ENCODE measurements at places on chromosomes 5 and 9. TPM values are rescaled to one million over a fixed set of nuclear protein-coding genes. Genes with fewer than 3 reads are reported as not detected.

ADAMTS16 gene
- 3.9 TPM for total RNA-seq

PLCXD3 gene
- 0.09 TPM for total RNA-seq

SLC9A3 gene
- 1.4 TPM for total RNA-seq

ZNF300 gene
- 17.0 TPM for total RNA-seq

NUTM2F gene
- 0.22 TPM for total RNA-seq

LCN15 gene
- total RNA-seq, result not detected

LRRC70 gene
- total RNA-seq, result 1.2 TPM

GNA14 gene
- total RNA-seq, result not detected

PTGES gene
- total RNA-seq, result 2.9 TPM

- H3K4me3 ChIP-seq, result no peak overlapping the region
- H3K27ac ChIP-seq, result no peak overlapping the region
- no peaks in the 10 kb centered on the region for H3K4me1 ChIP-seq
- DNase-seq, result no peak
- no peaks in the 10 kb centered on the region for H3K36me3 ChIP-seq
Observed at GRCh38 chr5:89303033-89303480, 420.1 kb upstream of the MEF2C start.

DNA sequence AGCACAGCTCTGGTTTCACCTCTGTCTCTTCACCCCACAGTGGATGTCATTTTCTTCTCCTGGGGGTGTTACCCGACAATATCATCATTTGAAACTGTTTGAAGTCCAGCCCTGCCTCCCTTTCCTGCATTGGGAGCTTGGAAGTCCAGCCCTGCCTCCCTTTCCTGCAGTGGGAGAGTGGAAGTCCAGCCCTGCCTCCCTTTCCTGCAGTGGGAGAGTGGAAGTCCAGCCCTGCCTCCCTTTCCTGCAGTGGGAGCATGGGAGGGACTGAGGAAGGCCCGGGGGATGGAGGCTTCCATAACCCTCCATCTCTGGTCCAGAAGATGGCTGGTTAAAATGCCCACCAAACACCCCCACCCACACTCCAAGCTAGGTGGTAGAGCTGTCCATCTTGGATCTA lies 59.8 kb downstream of the SYK start:
- no peaks in the 10 kb centered on the region for H3K36me3 ChIP-seq
- no peak overlapping the region for H3K27ac ChIP-seq
- no peaks in the 10 kb centered on the region for H3K27me3 ChIP-seq
- H3K4me3 ChIP-seq, result no peak overlapping the region

- H3K4me1 ChIP-seq, result peaks cover 18% of the 10 kb centered on the region
- no peak overlapping the region for H3K27ac ChIP-seq
- H3K36me3 ChIP-seq, result no peaks in the 10 kb centered on the region
- peak overlapping the region; percentile 15 for H3K4me3 ChIP-seq
Observed at GRCh38 chr9:129258124-129258822, 80.2 kb upstream of the IER5L start.

DNA sequence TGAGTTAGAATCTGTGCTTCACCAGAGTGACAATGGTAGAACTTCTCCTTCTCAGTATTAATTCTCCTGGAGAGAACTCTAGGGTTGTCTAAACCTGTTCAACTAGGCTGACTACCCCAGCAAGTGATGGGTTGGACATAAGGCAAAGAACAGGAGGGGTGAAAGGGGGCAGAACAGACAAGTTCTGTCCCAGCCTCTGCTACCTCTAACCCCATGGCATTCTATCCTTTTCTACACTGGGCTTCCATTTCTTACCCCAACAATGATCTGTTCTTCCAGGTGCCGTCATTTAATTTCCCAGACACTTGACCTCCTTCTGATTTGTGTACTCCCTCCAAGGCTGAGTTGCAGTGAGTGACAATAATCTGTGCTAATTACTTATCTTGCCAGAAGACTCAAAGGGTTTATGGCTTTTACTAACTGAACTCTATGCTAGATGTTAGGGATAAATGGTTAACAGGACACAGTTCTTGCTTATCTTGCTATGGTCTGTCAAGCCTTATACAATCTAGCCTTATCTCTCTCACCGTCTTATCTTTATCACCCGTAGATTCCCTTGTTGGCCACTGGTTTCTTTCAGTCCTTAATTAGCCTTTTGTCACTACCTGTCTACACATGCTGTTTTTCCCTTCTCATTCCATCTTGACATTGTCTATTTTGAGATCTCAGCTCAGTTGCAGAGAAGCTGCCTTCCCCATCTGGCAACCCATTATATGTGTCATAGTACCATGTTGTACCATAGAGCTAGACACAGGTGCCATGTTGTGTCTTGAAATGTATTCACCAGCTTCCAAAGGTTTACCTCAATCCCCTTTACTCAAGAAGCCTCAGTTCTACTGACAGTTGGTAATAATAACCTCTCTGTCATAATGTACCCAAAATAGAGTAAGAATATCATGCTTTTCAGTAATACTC lies 10.0 kb upstream of the MATR3 start:
- no peaks in the 10 kb centered on the region for H3K27me3 ChIP-seq
- peaks cover 9% of the 10 kb centered on the region for H3K4me1 ChIP-seq
- peaks cover 32% of the 10 kb centered on the region for H3K36me3 ChIP-seq
- DNase-seq, result no peak

DNA sequence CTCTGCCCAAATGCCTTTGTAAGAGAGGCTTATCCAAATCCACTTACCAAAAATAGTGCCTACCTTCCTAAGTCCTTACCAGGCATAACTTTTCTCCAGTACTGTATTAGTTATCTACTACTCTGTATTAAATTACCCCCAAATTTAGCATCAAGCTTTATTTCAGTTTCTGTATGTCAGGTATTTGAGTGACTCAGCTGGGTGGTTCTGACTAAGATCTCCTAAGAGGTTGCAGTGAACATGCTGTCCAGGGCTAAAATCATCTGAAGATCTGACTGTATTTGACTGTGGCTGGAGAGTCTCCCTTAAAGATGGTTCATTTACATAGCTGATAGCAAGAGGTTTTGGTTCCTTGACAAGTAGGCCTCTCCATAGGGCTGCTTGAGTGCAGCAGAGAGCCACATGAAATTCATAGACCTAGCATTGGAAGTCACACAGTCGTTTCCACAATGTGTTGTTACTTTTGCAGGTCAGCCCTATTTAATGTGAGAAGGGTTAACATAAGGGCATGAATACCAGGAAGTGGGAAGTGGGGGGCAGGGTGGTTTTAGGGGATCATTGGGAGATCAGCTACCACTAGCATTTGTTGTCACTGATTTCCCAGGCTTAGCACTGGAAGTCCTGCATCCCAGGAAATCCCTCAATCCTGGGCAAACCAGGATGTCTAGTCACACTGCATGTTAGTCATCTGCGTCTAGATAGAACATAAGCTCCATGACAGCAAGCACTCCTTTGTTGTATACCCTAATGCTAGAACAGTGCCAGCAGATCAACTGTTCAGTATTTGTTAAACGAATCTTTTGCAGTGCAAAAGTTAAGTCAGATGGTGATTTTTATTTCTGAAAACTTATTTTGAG lies 2.0 kb upstream of the ZNF622 start:
- peak overlapping the region; percentile 67 for H3K4me3 ChIP-seq
- H3K27me3 ChIP-seq, result no peaks in the 10 kb centered on the region
- H3K27ac ChIP-seq, result no peak overlapping the region
- peaks cover 18% of the 10 kb centered on the region for H3K4me1 ChIP-seq

DNA sequence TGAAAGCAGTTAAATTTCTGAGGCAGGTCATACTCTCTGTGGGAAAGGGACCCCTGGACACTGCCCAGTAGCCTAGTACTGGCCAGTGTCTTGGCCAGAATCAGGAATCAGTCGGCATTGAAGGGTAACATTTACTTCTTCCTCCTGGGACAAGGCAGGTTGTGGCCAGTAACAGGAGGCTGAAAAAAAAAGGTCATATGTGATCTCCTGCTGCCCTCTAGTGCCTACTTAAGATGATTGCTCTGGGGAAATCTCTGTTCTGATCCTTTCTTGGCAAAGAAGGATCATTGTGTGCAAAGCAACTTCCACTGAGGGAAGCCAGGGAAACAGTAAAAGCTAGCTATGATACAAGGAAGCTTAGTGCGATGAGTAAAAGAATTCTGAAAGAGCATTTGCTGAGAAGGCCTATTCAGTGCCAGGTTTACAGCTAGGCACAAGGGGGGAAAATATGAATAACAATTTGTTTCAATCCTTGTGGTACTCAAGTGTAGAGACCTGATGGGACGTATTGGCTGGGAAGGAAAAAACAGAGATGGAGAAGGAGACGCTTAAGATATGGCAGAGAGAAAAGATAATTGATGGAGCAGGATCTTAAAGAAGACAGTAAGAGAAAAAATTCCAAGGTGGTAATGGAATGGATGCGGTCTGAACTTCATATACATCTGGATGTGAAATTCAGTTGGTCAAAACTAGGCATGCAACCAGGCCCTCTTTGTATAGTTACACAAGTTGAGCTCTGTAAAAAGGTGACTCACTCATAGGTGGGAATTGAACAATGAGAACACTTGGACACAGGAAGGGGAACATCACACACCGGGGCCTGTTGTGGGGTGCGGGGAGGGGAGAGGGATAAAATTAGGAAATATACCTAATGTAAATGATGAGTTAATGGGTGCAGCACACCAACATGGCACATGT lies 25.8 kb upstream of the TRIM32 start:
- no peak overlapping the region for H3K4me3 ChIP-seq
- peaks cover 4% of the 10 kb centered on the region for H3K4me1 ChIP-seq
- no peaks in the 10 kb centered on the region for H3K36me3 ChIP-seq
- H3K27me3 ChIP-seq, result no peaks in the 10 kb centered on the region
- no peak overlapping the region for H3K27ac ChIP-seq
- DNase-seq, result peak; percentile 82

GRCh38 chr5:144162686-144163085 lies 7.8 kb downstream of the YIPF5 start:
- H3K4me1 ChIP-seq, result no peaks in the 10 kb centered on the region
- no peak overlapping the region for H3K27ac ChIP-seq

- DNase-seq, result no peak
- no peak overlapping the region for H3K4me3 ChIP-seq
- H3K4me1 ChIP-seq, result no peaks in the 10 kb centered on the region
- no peaks in the 10 kb centered on the region for H3K36me3 ChIP-seq
- no peaks in the 10 kb centered on the region for H3K27me3 ChIP-seq
- no peak overlapping the region for H3K27ac ChIP-seq
Observed at GRCh38 chr5:39202597-39203274, 16.6 kb downstream of the FYB1 start.

DNA sequence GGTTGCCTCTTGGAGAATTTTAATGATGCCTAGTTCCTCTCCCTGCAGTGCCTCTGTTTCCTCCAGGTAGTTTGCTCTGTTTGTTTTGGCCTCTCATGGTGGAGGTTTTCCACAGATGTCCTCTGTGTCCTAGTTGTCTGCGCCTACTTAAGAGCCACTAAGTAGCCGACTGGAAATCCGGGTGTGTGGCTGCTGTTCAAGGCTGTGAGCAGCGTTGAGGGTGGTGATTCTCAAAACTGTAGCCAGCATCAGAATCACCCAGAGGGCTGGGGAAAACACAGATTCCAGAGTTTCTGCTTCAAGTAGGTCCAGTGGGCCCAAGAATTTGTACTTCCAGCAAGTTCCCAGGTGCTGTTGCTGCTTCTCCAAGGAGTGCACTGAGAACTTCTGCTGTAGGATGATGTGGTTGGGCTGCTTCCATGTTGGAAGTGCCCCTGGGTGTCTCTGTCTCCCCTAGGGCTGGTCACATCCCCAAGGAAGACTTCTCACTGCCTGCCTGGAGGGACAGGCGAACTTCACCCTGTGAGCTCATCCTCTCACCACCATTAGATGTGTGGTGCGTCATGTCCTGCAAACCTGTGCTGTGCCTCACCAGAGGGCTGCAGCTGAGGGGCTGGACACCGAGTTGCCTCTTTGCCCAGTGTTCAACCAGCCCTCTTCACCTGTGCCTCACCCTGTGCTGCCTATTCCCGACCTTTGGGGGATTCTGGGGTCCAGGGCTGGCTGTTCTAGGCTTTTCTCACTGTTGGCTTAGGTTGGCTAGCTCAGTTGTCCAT lies 34.8 kb downstream of the SECISBP2 start:
- no peak for DNase-seq
- H3K27ac ChIP-seq, result no peak overlapping the region
- H3K27me3 ChIP-seq, result no peaks in the 10 kb centered on the region
- H3K36me3 ChIP-seq, result peaks cover 4% of the 10 kb centered on the region
- H3K4me3 ChIP-seq, result no peak overlapping the region
- no peaks in the 10 kb centered on the region for H3K4me1 ChIP-seq

DNA sequence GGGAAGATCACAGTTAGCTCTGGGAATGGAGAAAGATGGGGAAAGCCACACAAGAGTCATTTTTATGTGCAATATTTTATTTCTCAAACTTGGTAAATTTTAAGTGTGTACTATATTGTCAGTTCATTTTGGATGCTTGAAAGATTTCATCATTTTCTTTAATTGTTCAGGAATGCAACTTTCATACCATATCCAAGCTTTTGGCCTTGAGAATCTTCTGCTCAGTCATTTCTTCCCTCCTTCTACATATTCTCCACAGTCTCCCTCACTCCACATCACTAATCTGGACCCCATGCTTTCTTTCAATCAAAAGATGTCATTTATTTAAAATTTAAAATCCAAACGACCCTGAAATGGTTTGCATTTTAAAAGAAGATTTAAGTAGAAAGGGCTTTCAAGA lies 135.4 kb downstream of the FAM114A2 start:
- peaks cover 7% of the 10 kb centered on the region for H3K4me1 ChIP-seq
- H3K4me3 ChIP-seq, result no peak overlapping the region
- no peak overlapping the region for H3K27ac ChIP-seq
- H3K27me3 ChIP-seq, result no peaks in the 10 kb centered on the region
- no peaks in the 10 kb centered on the region for H3K36me3 ChIP-seq

- no peak overlapping the region for H3K27ac ChIP-seq
- no peaks in the 10 kb centered on the region for H3K4me1 ChIP-seq
- no peak overlapping the region for H3K4me3 ChIP-seq
- H3K36me3 ChIP-seq, result no peaks in the 10 kb centered on the region
Observed at GRCh38 chr9:124218987-124219461, 38.7 kb upstream of the NEK6 start.

DNA sequence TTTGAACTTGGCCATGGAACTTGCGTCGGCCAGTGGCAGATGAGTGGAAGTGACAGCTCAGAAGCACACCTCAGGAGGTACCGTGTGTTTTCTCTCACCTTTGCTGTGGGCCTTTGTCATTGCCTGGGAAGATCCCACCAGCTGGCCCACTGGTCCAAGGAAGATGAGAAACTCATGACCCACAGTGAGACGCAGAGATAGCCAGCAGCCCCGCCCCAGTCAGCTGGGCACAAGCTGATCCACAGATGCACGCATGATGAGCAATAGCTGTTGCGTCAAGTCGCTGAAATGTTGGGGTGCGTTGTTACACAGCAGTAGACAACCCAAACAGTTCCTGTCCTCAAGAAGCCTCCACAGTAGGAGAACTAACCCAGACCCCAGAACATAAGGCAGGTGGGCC lies 30.8 kb upstream of the UNC5A start:
- no peak overlapping the region for H3K4me3 ChIP-seq
- DNase-seq, result no peak
- H3K27ac ChIP-seq, result no peak overlapping the region
- peaks cover 4% of the 10 kb centered on the region for H3K4me1 ChIP-seq

- no peaks in the 10 kb centered on the region for H3K27me3 ChIP-seq
- H3K36me3 ChIP-seq, result no peaks in the 10 kb centered on the region
Observed at GRCh38 chr9:110153431-110153830, 54.5 kb downstream of the C9orf152 start.

Measured in neural progenitor cell (in vitro differentiated cells).